Myocyte (in vitro differentiated cells): ENCODE measurements at places on chromosomes 7 and 10. TPM values are rescaled to one million over a fixed set of nuclear protein-coding genes. Genes with fewer than 3 reads are reported as not detected.

The PLEKHS1 gene
- total RNA-seq, result not detected in 2 replicates

The SPACDR gene
- 0.31 and 0.48 TPM in 2 replicates for total RNA-seq

The SYT15 gene
- 0.03 TPM in 1 of 2 replicates, not detected in the other for total RNA-seq

The MEST gene
- total RNA-seq, result 129 and 151 TPM in 2 replicates

The C10orf105 gene
- total RNA-seq, result 0.03 TPM in 1 of 2 replicates, not detected in the other

The BTBD16 gene
- 1.2 TPM in 1 of 2 replicates, not detected in the other for total RNA-seq

The OR2A12 gene
- not detected in 2 replicates for total RNA-seq

The CCDC136 gene
- total RNA-seq, result 4.6 and 5.0 TPM in 2 replicates

The RAMP3 gene
- total RNA-seq, result not detected in 2 replicates

The TCAF2 gene
- 1.7 and 6.7 TPM in 2 replicates for total RNA-seq

The CTBP2 gene
- total RNA-seq, result 27.1 and 27.7 TPM in 2 replicates

The THSD7A gene
- not detected in 2 replicates for total RNA-seq

The PRTFDC1 gene
- total RNA-seq, result 0.29 and 0.52 TPM in 2 replicates

The LRRD1 gene
- total RNA-seq, result 0.26 and 0.29 TPM in 2 replicates
